ENCODE measurements at places on chromosomes 5 and 9.

DNA sequence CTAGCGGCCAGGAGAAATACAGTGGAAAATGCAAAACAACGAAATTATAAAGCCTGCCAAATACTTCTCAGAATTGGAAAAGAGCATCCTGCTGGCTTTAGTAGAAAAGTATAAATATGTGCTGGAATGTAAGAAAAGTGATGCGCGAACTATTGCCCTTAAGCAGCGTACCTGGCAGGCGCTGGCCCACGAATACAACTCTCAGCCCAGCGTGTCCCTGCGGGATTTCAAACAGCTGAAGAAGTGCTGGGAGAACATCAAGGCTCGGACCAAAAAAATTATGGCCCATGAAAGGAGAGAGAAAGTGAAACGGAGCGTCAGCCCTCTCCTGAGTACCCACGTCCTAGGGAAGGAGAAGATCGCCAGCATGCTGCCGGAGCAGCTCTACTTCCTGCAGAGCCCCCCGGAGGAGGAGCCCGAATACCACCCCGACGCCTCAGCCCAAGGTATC, 15.0 kb downstream of the MSANTD3 start:
- no peak for DNase-seq

- DNase-seq: no peak
Measured at GRCh38 chr5:136063778-136064465, 35.1 kb downstream of the TGFBI start.

- DNase-seq: no peak
Measured at GRCh38 chr5:102531506-102531905, 32.7 kb upstream of the SLCO6A1 start.

DNA sequence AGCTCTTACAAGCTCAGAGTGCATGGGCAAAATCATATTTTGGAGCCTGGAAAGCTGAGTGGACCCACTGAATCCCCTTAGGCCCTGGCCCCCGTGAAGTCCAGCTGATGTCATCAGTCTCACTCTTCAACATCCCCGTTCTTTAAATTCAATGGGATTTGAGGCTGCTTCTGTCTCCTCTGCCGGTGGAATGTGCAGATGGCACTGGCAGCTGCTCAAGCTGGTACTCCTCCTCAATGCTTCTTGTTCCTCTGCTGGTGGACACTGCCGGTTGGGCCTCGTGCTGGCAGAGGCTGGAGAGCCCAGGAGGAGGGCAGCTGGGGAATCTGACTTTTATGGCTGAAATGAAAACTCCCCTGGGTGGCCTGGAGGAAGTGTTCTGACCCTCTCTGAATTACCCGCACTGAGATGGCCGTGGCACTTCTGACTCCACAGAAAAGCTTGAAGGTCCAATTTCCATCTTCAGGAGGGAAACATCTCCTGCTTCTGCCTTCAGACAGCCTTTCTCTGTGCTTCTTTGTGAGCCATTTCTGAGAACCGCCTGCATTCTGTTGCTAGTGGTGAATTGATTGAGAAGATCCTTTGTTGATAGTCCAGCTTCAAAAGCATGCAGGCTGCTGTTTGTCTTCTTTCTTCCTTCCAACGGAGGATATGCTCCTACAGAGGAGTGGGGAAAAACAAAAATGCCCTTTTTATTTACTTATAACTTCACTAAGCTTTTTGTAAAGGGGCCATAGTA, 298.9 kb downstream of the TMEM38B start:
- DNase-seq: no peak

GRCh38 chr5:57499262-57500050, 16.8 kb upstream of the ACTBL2 start:
- DNase-seq: no peak

GRCh38 chr9:88936668-88937067, 54.6 kb upstream of the S1PR3 start:
- DNase-seq: no peak

- DNase-seq: no peak
Measured at GRCh38 chr9:126341426-126341825, 14.8 kb downstream of the MVB12B start.

DNA sequence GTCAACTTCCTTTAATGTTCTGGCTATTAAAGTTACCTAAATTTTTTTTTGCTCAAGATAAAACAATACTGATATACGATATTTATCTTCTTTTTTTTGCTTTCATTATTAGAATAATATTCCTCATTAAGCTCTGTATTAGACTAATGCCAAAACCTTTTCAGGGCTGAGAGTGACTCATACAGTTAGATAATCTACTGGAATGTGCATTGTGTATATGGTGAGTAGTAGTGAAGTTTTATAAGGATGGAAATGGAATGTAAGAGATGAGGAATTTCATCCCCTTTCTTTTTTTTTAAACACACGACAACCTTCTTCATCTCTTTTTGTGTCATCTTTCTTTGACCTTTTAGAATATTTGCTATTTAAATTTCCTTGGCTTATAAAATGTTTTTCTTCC, 268.6 kb downstream of the ISL1 start:
- no peak for DNase-seq

- no peak for DNase-seq
Measured at GRCh38 chr5:162466011-162466410, 398.4 kb downstream of the GABRG2 start.

DNA sequence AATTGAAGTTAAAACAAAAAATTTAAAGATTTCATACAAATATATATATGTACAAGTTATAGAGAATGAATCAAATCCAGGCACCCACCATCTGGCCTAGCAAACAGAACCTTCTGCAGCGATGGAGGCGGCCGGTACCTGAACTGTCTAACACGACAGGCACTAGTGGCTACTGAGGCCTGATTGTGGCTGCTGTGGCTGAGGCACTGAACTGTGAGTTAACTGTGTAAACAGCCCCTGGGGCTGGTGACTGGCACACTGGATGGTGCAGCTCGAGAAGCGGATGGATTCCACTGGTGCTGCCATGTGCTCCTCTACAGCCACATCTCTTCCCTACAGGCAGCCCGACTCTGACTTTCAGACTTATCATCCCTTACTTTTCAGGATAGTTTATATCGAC, 82.4 kb downstream of the RAPGEF1 start:
- peak; percentile 31 for DNase-seq

- no peak for DNase-seq
Measured at GRCh38 chr9:88925481-88925880, 65.8 kb upstream of the S1PR3 start.

- no peak for DNase-seq
Measured at GRCh38 chr9:34337403-34337802, 8.0 kb downstream of the NUDT2 start.

- no peak for DNase-seq
Measured at GRCh38 chr5:150263801-150264621, 25.6 kb downstream of the CAMK2A start.

- DNase-seq: no peak
Measured at GRCh38 chr9:18985464-18985951, 47.5 kb downstream of the SAXO1 start.

DNA sequence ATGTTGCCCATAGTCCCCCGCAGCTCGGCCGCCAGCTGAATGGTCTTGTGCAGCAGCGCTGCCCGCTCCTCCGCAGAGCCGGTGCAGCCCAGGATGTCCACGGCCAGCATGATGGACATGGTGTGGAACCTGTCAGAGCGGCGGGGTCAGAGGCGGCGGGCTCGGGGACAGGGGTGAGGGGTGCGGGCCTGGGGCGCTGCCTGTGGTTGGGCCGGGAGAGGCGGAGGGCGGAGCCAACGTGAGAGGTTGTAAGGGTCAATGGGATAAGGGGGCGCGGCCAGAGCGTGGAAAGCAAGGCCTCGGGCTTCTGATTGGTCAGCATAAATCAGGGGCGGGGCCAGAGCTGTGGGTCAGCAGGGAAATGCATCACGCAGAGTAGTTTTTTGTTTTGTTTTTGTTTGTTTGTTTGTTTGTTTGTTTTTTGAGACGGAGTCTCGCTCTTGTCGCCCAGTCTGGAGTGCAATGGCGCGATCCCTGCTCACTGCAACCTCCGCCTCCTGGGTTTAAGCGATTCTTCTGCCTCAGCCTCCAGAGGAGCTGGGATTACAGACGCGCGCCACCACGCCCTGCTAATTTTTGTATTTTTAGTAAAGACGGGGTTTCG, 6.8 kb upstream of the TOR2A start:
- DNase-seq: no peak

- DNase-seq: no peak
Measured at GRCh38 chr5:40046792-40047191, 622.0 kb upstream of the DAB2 start.

DNA sequence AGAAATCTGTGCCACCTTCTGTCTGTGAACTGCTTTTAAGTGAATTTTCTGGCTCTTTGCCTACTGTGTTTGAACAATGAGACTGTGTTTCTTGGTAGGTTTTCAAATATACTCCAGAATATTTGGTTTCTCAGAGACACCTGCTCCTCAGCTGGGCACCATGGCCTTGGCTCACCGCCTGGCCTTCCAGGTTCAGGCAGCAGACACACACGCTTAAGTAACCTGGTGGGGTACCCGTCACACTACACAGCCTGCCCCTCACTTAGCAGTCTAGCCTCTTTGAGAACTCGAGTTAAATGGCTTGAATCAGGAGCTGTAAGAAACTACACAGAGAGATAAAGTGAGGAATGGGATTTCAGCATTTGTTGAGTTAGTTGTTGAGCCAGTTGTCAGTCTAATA, 530.5 kb downstream of the MTRR start:
- DNase-seq: no peak

GRCh38 chr9:76534026-76534425, 75.0 kb downstream of the GCNT1 start:
- no peak for DNase-seq

- no peak for DNase-seq
Measured at GRCh38 chr9:122498883-122499288, 11.7 kb upstream of the OR1J2 start.

GRCh38 chr5:173884402-173885053, 3.6 kb upstream of the CPEB4 start:
- DNase-seq: peak; percentile 50

GRCh38 chr5:94983861-94984535, 300.9 kb downstream of the MCTP1 start:
- DNase-seq: no peak

DNA sequence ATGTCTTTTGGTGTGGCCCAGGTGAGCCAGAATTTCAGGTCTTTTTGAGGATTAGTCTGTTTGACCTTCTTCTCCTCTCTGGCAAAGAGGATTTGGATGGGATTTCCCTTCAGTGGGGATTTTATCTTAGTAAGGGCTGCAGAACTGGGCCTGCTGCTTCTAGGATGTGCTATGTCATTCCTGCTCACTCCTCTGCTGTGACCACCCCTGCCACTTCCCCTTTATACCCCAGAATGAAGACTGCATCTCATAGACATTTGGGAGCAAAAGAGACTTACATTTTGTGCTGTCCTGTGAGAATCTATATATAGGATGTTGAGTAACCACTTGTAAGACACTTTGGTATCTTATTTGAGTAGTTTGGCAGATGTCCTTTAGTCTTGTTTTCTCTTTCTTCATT, 76.2 kb downstream of the ARHGAP26 start:
- no peak for DNase-seq

DNA sequence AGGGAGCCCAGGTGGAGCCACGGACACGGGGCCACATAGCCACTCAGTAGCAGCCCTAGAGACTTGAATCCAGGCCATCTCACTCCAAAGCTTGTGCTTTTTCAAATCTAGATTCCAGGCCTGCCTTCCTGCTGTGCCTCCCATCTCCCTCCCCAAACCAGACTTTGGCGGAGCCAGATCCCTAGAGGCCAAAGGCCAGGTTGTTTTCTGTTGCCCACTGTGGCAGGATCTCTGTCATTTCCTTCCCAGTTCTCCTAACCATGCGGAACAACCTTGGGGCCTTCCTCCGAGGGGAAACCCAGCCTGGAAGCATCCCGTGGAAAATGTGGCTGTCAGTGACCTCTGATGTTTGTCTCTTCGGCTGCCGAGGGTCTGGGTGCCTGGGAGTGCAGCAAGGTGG, 16.4 kb upstream of the RPS14 start:
- DNase-seq: no peak

GRCh38 chr9:75085640-75086039, 2.3 kb downstream of the NMRK1 start:
- DNase-seq: no peak

DNA sequence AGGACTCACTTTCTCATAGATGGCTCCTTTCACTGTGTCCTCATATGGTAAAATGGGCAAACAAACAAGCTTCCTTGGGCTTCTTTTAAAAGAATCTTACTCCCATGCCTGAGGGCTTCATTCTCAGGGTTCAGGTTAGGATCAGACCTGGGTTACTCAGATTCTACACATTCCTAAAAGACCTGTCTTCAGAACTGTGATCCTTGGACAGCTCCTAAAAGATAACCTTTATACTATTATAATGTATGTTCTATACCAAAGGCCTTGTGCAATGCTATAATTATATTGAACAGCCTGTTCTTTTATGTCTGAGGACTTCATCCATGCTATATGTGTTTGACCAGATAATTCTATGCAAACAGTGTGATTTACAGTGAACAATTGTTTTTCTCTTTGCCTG, 264.4 kb upstream of the CDH10 start:
- DNase-seq: no peak

GRCh38 chr5:9502050-9502834, 43.6 kb downstream of the SEMA5A start:
- DNase-seq: no peak
